ENCODE measurements at places on chromosomes 11 and 22.

- DNase-seq, result no peak
Measured at GRCh38 chr11:46857666-46858065, 11.6 kb upstream of the CKAP5 start.

GRCh38 chr11:76074148-76075095 is 131.9 kb downstream of the WNT11 start:
- no peak for DNase-seq

GRCh38 chr11:42462558-42463310 is 849.1 kb upstream of the API5 start:
- no peak for DNase-seq

DNA sequence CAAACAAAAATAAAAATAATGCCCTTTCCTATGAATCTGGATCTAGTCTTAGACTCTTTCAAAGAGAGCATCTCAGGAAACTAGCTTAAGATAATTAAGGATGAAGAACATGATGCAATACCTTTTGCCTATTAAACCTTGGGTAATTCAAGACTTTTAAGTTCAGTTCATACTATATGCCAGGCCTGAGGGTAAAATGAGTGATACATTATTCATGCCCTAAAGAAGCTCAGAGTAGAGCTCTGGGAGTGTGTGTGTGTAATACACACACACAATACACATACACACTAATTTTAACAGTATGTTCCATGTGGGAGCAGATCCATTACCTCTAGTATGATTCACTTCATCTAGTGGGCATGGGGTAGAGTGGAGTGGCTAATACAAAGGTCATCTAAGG is 651.4 kb upstream of the CHORDC1 start:
- no peak for DNase-seq

- no peak for DNase-seq
Measured at GRCh38 chr11:79110796-79111195, 330.0 kb downstream of the TENM4 start.

DNA sequence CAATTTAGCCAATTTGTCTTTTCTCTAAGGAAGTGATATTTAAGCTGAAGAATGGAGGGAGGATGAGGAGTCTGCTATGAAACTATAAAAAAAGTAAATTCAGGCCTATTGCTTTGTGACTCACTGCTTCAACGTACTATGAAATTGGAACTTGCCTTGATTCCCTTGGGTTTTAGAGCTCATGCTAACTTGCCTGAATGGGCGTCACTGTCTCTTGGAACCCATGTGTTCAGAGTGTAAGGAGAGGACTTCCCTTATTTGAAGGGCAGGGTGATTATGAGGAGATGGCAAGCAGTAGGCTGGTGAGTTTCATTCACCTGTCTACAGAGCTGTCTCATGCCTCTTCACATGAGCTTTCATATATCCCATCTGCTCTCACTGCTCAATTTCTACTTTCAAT is 28.7 kb upstream of the WT1 start:
- DNase-seq, result no peak

DNA sequence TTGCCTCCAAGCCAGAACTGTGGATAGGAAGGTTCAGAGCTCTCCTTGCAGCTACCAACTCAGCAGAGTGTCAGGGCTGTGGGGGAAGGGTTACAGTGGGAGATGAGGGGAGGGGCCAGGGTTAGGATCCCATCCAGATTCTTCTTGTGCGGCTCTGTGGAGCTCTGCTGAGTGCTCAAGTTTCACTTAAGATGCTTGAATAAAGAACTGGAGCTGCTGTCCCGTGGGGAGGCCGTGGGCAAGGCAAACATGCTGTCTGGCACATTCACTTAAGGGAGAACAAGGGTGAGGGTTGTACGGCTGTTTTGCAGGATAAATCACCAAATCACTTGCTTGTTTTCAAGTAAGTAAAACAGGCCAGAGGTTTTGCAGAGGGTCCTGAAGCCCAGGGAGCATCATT is 197.1 kb downstream of the FAM76B start:
- DNase-seq, result no peak

- DNase-seq, result no peak
Measured at GRCh38 chr11:72235351-72236057, 8.5 kb downstream of the PHOX2A start.

GRCh38 chr22:32723643-32724042 is 77.9 kb upstream of the TIMP3 start:
- no peak for DNase-seq

GRCh38 chr11:88779577-88779976 is 286.2 kb downstream of the GRM5 start:
- no peak for DNase-seq

GRCh38 chr11:34259087-34259486 is 98.7 kb downstream of the ABTB2 start:
- no peak for DNase-seq

- no peak for DNase-seq
Measured at GRCh38 chr22:18056807-18057474, 20.8 kb upstream of the PEX26 start.

- DNase-seq, result no peak
Measured at GRCh38 chr22:50444663-50445062, 30.2 kb downstream of the SBF1 start.

DNA sequence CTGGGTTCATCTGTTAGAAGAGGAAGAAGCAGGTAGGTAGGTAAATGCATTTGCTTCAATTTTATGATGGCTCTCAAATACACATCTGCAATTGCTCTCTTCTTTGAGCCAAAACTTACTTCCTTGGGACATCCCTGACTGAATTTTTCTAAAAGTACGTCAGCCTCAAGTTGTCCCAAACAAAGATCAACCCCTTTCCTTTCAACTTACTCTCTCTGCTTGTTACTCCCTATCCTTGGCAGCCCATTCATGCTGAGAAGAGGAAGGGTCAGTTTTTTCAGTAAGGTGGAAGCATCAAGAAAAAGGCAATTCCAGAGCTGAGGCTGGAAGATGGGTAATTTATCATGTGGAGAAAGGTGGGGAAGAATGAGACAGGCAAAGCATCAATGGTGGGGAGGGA is 111.2 kb downstream of the LRRC32 start:
- no peak for DNase-seq

- DNase-seq, result no peak
Measured at GRCh38 chr22:44326491-44326885, 13.7 kb upstream of the SHISAL1 start.

DNA sequence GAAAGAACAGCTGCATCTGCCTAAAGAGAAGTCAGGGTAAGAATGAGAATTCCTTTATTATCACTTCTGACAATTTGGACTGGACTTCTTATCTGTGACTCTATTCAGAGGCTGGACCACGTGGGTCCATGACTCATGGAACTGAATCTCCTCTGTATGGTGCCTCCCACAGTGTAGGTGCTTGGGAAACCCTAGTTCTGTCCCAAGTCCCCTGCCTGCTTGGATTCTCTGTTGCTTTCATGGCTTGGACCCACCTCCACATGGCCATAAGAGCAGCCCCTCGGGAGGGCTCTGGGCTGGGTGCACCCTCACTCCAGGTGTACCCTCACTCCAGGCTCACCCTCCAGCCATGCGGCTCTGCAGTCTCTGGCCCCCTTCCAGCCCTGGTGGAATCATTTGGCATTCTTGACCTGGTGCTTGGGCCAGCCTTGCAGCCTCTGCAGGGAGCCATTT is 153.4 kb downstream of the CACNA1I start:
- no peak for DNase-seq

GRCh38 chr22:40224702-40225101 is 47.0 kb downstream of the TNRC6B start:
- no peak for DNase-seq

GRCh38 chr11:14258221-14258935 is 100.6 kb downstream of the RRAS2 start:
- DNase-seq, result no peak

DNA sequence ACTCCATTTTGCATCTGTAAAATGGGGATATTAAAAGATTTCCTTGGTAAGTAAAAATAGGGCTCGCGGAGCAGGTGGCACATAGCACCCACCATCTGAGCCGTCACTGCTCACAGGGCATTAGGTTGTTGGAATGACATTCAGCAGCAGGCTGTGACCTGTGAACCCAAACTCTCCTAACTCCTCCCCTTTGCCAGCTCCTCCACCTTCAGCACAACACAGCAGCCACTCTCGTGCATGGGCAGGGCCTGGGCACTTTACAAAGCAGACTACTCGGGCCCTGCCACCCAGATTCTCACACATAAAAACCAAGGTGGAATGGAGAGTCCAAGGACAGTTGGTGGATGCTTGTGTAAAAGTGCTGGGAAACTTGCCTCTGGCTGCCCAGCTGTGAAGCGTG is 77.2 kb downstream of the FLI1 start:
- no peak for DNase-seq

DNA sequence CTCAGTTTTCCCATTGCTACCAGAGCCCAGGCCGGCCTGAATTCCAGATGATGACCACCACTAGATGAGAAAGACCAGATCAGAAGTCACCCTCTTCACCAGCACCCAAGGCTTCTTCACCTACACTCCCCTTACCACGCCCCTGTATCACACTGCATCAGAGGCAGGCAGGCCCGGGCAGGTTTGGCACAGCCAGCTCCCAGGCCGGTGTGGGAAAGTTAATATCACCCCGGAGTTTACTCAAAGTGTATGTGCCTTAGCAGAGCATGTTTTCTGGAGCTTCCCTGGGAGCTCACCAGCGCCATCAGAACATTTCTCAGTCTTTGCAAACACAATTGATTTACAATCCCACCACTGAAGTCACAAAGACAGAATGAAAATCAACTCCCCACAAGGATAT is 47.5 kb upstream of the POU2AF1 start:
- no peak for DNase-seq

DNA sequence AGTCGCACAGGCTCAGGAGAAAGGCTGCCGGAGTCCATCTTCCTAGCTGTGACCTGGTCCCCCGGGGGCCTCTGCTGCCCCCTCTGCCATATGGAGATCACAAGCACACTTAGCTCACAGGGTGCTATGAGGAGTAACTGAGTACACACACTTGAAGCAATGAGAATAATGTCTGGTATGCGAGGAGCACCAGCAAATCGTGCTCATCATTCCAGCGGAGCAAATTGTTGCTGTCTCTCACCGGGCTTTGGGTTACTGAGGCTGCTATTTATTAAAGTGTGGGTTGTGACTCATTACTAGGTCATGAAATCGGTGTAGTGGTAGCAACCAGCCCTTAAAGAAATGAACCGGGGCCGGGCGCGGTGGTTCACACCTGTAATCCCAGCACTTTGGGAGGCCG is 48.1 kb upstream of the EIF3D start:
- no peak for DNase-seq

DNA sequence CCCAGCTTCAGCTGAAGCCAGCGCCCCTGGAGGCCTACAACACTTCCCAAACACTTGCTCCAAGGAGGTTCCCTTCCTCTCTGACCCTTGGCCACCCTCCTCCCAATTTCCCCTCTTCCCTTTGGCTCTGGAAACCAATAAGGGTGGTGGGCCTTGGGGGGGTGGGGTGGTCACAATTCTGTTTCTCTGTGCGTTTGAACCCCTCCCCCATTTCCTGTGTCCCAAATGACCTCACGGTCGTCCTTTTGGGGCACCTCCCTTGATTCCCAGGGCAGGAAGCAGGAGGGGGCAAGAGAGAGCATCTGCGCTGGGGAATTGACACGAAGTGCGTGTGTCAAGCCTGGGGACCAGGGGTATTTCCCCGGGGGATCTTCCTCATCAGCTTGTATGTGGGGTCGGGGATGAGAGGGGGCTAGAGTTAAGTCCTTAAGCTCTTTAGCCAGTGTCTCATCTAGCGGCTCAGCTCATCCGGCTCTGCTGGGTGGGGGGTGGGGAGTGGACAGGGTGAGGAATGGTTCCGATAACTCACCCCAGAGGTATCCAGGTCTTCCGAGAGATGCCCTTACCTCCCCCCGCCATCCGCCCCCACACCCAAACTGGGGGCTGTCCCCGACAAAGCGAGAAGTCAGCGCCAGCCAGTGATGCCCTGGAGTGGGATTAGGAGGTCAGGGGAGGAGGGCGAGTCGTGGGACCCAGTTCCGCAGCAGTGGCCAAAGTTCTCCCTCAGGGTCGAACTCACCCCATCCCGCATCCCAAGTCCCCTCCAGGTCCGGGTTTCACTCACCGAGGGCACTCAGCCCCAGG is 587 bp downstream of the ESAM start:
- DNase-seq, result no peak

- no peak for DNase-seq
Measured at GRCh38 chr22:17862646-17863181, 88.4 kb upstream of the BID start.

- no peak for DNase-seq
Measured at GRCh38 chr11:65931773-65932557, 12.7 kb downstream of the DRAP1 start.

DNA sequence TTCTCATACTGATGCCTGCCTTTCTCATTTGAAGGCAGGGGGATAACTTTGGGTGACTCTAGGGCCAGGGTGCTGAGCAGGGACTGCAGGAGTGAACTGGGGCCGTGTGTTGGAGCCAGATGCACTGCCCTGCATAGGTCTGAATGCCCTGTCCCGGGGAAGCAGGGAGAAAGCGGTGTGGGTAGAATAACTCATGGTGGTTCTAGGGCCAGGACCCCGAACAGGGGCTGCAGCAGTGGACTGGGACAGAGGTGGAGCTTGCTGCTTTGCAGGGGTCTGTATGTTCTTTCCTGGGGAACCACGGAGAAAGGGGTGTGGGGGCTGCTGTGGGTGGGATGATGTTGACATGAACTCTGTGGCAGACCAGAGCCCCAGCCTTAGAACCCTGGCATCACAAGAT is 52.9 kb downstream of the GAB4 start:
- DNase-seq, result no peak
